Fibroblast of lung (primary cell): ENCODE measurements at places on chromosomes 3 and 15.

DNA sequence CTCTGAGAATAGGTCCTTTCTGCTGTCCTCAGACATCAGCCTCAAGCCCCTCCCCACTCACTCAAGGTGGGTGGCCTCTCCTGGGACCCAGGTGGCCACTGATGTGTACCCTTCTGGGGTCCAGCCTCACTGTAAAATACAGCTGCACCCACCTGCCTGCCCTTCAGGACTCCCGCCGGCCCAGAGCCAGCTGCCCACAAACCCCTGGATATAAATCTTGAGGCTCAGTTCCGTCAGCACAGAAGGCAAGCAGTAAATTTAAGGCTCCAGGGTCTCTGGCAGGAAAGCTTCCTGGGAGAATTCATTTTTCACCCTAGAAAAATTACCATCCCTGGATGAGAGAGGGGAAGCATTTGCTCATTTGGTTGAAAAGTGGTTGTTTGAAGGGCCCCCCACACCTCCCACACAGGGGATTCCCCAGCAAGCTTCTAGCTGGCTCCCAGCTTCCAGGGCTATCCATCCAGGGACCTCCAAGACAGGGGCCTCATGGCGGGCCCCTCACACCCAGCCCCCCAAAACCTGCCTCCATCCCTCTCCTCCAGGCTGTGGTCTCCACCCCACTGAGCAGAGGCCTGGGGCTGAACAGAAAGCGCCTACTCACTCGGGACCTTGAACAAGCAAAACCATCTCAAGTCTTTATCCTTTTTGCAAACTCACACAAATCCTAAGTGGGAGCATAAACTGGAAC, 48.4 kb upstream of the GRIP2 start:
- DNase-seq, result no peak

DNA sequence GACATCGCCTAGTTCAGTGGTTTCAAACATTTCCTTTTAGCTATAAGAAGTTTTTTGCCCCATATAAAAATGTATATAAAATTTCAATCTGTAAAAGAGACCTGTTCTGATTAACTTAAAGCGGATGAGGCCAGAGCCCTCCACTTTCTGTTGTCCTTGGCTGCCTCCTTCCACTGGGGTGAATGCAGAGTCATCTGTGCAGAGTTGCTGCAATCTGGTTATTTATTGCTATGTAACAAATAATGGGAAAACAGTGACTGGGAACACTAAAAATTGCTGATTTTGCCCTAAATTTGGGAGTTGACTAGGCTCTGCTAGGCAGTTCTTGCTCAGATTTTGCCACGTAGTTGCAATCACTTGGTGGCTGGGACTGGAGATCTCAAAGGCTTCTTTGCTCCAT, 637.8 kb downstream of the GRM7 start:
- no peak for DNase-seq

- DNase-seq, result no peak
Measured at GRCh38 chr3:107128946-107129345, 248.3 kb upstream of the CCDC54 start.

DNA sequence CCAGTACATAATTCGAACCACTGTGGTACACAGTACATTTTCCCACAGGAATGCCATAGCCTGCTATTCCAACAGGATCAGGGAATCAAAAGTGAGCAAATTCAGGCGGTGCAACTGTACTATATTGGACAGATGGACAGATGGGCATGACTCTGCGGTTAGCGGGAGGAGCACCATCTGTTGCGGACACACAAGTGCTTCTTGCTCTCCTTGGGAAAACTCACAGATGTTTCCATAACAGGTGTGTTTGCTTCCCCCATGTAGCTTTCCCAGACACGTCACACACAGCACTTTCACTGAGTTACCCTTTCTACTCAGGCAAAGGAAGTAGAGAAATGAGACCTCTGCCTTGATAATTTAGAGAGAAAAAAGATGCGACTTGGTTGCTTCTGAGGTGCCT, 325.1 kb upstream of the THBS1 start:
- no peak for DNase-seq

DNA sequence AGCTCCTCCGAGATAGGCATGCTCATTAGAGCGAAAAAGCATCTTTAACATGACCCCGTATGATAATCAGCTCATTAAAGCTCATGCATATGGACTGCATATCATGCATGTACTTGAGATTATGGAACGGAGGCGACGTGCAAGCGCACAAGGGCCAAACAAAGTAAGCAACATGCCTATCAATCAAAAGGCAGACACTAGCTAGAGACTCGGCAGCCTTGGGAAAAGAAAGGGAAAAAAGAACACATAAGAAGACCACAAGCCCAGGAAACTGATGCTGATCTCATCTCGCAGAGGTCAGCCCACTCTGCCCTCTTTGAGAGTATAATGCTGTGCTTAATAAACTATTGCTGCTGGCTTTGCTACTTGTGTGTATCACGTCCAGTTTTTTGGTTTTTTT, 2.6 kb upstream of the ACOX2 start:
- DNase-seq, result peak; percentile 47

- DNase-seq, result peak; percentile 24
Measured at GRCh38 chr3:29514912-29515311, 234.0 kb downstream of the RBMS3 start.

GRCh38 chr3:101898752-101899169, 49.4 kb downstream of the NFKBIZ start:
- DNase-seq, result no peak

DNA sequence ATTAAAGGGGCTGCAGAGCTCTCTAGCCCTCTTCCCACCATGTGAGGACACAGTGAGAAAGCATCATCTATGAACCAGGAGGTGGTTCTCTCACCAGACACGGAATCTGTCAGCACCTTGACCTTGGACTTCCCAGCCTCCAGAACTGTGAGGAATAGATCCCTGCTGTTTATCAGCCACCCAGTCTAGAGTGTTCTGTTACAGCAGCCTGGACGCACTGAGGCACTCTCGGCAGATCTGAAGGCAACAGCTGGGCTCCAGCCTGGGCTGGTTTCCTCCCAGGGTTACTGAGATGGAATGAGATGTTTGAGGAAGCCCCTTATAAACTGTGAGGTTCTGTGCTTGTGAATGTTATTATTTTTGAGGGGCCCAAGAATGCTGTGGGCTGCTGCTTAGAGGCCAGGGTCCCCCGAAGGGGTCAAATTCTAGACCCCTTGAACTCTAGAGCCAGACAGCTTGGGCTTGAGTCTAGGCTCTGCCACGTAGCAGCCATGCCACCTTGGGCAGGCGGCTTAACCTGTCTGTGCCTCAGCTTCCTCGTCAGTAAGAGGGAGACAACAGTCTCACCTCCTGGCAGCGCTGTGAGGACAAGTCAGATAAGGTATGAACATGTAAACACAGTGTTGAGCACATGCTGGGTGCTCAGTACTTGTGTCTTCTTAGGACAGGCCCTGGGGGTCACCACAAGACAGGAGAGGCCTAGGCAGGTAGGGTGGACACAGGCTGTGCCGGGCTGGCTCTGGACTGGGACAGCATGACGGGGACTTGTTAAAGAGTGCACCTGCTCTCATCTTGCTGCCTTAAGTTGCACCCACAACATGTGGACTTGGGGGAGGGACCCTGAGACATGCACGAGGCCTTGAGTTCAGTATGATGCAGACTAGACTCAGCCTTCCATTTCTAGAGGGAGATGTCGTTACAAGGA, 49.2 kb downstream of the MGLL start:
- DNase-seq, result peak; percentile 64

GRCh38 chr3:22734207-22734606, 468.9 kb upstream of the UBE2E2 start:
- no peak for DNase-seq

DNA sequence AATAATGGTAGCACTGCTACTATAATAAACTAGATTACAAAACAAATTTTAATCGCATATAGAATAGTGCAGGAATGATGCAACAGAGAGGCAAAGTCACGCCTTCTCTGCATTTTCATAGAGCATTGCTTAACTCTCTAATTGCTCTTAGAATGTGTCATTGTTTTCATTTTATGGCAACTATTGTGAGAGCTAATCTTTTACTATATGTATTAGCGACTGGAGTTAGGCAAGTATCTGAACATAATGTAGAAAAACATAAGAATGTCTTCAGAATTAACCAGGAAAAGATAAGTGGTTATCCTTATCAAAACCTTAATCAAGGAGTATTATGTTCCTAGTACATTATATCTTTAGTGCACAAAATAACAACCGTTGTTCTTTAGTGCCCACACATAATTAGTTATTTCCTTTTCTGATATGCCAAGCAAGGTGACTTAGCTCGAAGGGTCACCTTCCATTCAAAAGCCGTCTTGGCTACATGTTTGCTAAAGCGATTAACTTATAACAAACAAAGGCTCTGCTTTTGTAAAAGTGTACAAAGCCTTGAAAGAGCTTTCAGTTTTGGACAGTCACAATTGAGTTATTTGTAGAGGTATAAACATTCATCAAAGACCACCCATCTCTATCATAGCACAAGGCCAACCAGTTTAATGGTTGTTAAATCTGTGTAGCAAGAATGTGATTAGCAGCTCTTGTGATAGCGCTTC, 1328.9 kb downstream of the ROBO2 start:
- peak; percentile 33 for DNase-seq

GRCh38 chr15:78212546-78213424, 21.6 kb downstream of the ACSBG1 start:
- DNase-seq, result peak; percentile 79

- DNase-seq, result no peak
Measured at GRCh38 chr3:98536456-98537017, 4.8 kb downstream of the GPR15 start.

DNA sequence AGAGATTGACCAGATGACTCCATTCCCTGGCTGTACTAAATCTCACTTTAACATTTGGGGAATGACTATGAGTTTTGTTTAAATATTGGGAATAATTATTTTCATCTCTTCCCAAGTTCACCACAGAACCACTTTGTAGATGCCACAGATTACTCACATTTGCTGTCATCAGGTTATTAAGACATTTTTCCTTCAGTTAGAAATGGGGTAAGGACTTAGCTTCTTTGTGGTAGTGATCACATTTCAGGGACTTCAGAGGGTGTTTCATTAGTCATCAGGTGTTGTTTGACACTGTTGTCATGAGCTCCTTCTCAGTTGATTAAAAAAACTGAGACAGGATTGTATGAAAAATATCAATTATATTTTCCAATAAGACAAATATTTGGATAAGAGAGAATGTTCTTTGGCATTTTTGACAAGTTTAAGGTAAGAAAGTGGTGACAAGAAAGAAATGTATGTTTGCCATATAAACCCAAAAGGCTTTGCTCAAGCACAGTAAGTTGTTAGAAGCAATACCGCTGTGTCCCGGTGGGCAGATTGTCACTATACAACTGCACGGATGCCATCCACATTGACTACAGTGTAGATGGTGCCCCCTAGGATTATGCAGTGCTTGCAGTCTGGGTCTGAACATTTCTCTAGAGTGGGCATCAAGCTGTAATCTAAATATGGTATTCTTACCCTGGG, 22.3 kb downstream of the FBXL2 start:
- DNase-seq, result peak; percentile 91
